NCI-H510A treated with DMSO at 0.1 percent for 48 hours (cell line): ENCODE measurements at places on chromosomes 5 and 9.

DNA sequence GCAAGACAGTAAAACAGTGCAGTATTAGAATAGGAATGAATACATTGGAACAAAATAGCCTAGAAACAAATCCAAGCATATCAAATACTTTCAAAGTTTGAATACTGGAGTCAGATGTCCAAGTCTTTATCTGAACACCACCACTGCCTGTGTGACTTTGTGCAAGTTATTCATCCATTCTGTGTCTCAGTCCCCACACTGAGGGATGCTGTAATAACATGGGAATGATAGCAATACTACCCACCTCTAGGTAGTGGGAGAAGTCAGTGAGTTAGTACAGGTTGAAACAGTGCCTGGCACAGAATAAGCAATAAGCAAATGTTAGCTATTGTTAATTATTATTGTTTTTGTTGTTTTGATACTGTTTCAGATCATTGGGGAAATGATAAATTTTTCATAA lies 130.9 kb downstream of the SUSD1 start:
- DNase-seq, result no peak

- DNase-seq, result no peak
Measured at GRCh38 chr5:102986074-102986473, 133.9 kb downstream of the GIN1 start.

GRCh38 chr9:103913899-103914298 lies 180.2 kb upstream of the SMC2 start:
- no peak for DNase-seq

GRCh38 chr5:81829242-81829641 lies 78.3 kb upstream of the SSBP2 start:
- no peak for DNase-seq

DNA sequence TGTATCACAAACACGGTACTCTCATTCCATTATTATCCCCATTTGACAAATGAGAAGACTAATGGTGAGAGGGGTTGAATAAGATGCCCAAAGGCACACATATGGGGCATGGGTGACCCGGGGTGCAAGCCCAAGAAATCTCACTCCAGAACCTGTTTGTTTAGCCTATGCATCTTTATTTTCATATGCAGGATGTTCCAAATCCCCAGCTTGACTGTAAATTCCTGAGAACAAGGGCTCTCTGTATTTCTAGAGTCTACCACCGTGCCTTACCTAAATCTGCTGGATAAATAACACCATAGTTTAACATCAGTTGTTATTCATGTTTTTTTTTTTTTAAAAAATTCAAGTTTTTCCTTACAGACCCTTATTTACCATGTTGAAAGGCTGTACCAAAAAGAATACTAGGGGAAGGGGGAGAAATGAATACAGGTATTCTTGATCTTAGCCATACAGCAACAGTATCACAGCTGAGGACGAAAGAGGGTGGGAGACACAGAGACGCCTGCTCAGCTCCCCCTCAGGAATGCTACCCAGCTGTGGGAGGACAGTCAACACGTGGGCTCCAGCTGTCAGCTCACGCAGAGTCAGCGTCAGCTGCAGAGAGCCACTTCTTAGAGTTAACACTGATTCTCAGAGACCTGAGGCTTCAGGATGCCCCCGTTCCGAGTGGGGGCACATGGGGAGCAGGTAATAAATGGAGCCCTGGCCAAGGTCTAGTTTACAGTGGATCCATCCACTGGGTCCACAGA lies 86.6 kb downstream of the MED27 start:
- no peak for DNase-seq

GRCh38 chr5:140336388-140336787 lies 10.0 kb downstream of the HBEGF start:
- no peak for DNase-seq

DNA sequence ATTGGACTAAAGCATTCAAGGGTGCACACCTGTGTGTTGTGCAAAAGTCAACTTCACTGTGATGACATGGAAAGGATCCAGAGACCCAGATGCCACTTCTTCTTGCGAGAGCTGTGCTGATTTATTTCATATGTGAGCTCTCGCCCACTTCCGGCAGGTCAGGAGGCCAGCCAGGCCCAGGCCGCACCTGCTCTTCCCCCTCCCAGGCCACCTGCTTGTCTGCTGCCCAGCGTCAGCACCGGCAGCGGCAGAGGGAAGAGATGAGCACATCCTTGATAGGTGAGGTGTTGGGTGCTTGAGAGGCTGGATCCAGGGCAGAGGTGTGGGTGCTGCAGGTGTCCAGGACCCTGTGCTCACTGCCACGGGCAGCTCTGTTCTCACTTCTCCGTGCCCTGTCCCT lies 242.9 kb downstream of the FANCC start:
- DNase-seq, result peak; percentile 94

DNA sequence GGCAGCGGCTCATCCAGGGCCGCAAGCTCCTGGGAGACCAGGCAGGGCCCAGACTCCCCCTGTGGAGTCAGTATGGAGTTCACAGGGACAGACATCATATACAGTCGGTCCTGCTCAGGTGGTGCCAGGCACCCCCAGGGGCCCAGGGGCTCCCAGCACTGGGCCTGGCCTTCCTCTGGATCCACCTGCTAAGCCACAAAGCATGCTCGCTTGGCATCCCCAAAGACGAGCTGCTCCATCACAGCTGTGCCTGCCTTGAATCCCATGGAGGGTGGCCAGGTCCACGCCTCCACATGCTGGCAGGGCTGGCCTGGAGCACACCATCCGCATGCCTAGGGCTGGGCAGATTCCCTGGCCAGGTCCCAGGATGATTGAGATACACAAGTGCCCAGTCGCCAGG lies 4.6 kb downstream of the BICD2 start:
- DNase-seq, result no peak

DNA sequence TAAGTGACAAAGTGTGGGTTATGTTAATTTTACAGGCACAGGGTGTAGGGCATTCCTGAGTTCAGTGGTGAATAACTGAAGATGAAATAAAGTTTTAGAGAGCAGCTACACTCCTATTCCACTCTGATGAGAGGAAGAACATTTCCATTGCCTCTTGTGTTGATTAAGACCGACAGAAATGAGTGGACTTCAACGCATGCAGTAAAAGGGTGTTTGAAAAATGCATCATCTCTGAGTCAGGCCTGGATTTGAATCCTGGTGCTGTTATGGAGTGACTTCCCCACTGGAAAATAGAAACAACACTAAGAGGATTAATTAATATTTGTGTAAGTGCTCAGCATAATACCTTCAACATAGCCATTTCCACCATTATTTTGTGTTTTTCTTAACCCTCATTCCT lies 86.3 kb downstream of the PRR16 start:
- no peak for DNase-seq

- DNase-seq, result no peak
Measured at GRCh38 chr5:57302164-57302563, 128.3 kb downstream of the GPBP1 start.

GRCh38 chr5:126741361-126741760 lies 35.6 kb upstream of the LMNB1 start:
- no peak for DNase-seq

GRCh38 chr9:7370381-7370780 lies 429.2 kb downstream of the DMAC1 start:
- DNase-seq, result no peak

- DNase-seq, result no peak
Measured at GRCh38 chr5:174329738-174330137, 284.2 kb downstream of the NSG2 start.

DNA sequence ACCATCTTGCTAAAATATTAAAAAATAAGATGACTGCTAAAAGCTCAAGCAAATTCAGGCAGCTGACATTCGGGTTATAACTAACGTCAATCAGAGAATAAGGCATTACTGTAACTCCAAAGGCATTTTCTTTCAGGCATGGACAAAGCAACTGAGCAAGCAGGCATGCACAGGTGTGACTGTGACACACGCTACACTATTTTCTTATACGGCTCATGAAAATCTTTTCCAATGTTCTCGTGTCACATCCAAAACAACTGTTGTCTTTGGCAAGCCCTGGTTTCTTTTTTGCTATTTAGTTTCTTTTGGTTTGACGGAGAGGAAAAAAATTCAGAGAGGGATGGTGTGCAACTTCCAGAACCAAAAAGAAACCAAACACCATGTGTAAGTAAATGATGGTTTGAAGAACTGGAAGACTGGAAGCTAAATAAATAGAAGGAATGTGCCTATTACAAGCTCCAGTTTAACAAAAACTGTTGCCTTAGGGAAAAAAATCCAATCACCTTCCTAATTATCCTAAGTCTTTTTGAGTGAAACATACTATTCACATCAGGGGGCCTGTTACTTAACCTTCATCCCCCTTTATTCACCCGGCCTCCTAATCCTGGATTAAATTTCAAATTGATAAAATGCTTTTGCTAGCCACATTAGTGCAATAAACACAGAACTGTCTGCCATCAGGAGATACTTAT lies 277.6 kb downstream of the PSAT1 start:
- no peak for DNase-seq

DNA sequence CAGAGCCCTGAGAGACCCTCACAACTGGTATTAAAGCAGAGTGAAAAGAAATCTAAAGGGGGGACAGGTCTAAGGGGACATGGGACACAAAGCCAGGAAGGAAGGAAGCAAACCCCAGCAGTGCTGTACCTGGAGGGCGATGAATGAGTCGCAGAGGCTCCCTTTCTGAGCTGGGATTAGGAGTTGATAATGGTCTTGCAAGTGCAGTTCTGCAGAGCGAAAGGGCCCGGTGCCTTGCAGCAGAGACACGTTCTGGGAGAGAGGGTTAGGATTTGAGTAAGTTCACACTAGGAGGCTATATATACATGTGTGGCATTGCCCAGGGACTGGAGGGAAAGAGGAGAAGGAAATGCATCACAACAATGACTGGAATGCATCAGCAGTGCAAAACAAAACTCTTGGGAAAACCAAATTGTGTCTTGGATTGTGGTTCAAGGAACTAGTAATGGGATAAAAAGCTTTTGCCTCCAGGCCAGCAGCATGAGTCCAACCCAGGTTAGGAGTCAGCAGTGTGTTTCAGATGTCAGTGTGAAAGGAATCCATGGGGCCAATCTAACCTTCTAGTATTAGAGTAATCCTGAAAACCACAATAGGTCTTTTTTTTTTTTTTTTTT lies 38.8 kb upstream of the LIFR start:
- DNase-seq, result no peak
